ENCODE measurements at places on chromosomes 1 and 21.

GRCh38 chr21:40616377-40616704 is 230.6 kb downstream of the DSCAM start:
- no peak for DNase-seq

DNA sequence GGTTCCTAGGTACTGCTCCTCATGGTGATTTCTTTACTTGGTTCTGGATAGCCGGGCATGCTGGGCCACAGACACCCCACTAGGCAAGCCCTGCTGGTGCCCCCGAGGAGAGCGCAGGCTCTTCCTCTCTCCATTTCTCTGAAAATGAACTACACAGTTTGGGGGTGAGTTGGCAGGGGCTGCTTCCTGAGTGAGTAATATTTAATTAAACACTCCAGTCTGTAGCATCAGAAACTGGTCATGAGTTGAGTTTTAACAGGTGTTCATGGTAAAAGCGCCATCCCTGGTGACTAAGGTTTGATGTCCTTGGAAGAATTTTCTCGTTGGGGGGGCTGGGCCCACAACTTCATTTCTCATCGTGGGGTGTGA is 1.7 kb downstream of the SPSB1 start:
- no peak for DNase-seq

GRCh38 chr1:69754521-69754920 is 186.8 kb downstream of the LRRC7 start:
- no peak for DNase-seq

DNA sequence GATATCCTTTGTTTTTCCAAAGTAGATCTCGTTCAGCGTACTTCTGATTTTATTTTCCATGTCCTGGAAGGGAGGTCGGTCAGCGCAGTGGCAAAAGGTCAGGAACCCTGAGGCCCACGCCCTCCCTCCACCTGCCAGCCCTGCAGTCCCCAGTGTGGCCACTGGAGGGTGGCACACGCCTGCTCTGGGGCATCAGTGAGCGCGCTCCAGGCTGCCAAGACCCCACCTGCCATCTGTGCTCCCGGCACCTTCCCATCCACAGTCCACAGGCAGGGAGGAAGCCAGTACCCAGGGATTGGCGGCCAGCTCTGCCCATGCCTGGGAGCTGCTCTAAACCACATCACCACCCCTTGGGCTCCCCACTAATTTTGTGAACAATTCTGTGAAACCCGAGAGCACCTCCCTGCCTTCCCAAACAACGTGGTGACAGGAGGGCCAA is 32.3 kb downstream of the SLC66A1 start:
- DNase-seq, result no peak

- DNase-seq, result no peak
Observed at GRCh38 chr1:63914706-63915105, 140.9 kb downstream of the ROR1 start.

DNA sequence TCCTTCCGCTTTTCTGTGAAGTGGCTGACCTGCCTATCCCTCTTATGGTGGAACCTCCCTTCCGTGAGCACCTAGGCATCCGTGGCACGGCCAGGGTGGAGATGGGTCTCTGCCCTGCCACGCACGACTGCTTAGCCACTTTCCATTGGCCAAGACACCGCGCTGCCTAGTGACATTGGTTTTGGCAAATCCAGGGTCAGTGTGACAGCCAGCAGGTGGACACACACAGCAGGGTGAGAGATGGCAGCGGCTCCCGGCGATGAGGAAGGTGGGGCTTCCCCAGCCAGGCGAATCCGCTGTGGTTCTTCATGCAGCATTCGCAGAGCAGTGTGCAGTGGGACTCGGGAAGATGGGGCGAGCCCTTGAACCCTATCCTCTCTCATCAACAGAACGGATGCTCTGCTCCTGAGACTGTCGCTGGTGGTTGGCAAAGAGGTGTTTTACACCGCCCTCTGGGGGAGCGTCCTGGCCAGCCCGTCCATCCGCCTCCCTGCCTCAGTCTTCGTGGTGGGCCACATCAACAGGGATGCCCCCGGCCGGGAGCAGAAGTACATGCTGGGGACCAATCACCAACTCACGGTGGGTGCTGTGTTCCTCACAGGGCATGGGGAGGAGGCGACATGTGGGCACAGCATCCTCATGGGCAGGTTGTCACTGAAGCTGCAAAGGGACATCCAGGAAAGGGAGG is 51.8 kb downstream of the DOP1B start:
- no peak for DNase-seq

GRCh38 chr21:39638281-39638680 is 25.5 kb downstream of the B3GALT5 start:
- no peak for DNase-seq

DNA sequence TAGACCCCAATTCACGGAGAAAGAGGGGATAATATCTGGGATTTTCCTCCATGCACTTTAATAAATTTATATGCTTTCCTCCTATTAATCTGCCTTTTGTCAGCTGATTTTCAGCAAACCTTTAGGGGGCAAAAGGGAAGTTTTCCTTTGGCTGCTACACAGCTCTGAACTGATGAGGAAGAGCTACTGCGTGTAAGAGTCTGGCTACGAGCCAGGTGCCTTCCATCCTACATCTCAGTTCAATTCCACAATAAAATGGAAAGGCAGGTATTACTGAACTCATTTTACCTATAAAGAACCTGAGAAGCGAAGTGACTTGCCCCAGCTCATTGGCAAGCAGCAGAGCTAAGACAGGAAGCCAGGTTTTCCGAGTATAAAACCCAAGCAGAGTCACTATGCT is 28.3 kb upstream of the ZNF326 start:
- DNase-seq, result no peak

- DNase-seq, result no peak
Observed at GRCh38 chr21:45582128-45582527, 39.9 kb upstream of the SLC19A1 start.

- no peak for DNase-seq
Observed at GRCh38 chr1:167798952-167799351, 77.2 kb downstream of the MPZL1 start.

GRCh38 chr21:40505681-40506080 is 341.3 kb downstream of the DSCAM start:
- peak; percentile 77 for DNase-seq

GRCh38 chr1:4366091-4366490 is 288.3 kb upstream of the AJAP1 start:
- DNase-seq, result no peak

DNA sequence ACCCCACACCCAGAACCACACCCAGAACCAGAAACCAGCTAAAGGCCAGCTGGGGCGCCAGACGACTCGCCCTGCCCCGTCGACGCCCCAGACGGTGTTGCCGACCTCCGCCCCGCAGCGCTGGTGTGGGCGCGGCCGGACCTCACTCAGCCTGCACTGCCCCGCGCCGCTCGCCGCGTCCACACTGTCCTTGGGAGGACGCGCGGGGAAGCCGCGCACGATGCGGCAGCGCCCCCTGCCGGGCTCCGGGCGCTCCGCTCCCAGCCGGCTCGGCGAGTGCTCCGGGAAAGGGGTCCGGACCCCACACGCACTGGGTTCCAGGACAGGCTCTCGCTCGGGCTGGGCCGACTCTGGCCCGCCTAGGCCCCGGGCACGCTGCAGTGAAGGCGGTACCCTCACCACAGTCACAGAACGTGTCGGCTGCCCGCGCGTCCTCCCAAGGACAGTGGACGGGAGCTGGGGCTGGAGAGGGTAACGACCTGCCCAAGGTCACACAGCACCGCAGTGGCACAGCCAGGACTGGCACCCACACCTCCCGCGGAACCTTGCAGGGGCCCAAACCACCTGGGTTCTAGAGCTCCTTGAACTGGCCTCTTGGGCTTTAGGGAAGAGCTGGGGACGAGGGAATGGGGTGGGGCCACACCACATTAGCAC is 90.2 kb downstream of the DMRTA2 start:
- DNase-seq, result peak; percentile 7

DNA sequence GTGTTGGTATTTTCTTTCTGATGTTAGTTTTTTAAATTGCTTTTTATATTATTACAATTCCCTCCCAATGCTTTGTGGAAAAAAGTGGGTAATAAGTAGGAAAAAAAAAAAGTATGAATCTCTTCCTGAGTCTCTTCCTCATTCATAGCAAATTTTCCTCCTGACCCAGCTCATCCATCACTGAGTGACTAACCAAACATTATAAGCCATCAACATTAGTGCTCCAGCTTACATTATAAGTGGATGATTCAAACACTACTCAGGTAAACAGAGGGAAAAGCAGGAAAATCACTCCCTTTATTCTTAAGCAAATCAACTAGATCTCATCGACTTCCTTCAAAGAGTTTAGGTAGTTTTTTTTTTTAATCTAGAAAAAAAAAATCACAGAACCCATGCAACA is 15.4 kb upstream of the SAMD13 start:
- DNase-seq, result no peak

DNA sequence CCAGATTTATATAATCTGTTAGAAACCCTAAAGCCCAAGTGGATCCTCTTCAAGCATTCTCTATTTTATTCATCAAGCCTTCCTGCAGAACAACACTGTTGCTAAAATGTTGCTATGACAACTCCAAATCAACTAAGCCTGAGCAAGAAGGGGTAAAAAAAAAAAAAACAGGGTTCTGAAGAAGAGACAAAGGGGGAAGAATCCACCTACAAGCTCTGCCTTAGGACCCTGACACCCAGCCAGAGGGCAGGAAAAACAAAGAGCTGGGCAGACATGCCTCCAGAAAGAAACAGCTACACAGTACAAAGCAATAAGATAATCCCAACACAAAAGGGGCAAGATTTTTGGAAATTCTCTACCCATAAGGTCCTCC is 1.3 kb downstream of the USF1 start:
- no peak for DNase-seq

DNA sequence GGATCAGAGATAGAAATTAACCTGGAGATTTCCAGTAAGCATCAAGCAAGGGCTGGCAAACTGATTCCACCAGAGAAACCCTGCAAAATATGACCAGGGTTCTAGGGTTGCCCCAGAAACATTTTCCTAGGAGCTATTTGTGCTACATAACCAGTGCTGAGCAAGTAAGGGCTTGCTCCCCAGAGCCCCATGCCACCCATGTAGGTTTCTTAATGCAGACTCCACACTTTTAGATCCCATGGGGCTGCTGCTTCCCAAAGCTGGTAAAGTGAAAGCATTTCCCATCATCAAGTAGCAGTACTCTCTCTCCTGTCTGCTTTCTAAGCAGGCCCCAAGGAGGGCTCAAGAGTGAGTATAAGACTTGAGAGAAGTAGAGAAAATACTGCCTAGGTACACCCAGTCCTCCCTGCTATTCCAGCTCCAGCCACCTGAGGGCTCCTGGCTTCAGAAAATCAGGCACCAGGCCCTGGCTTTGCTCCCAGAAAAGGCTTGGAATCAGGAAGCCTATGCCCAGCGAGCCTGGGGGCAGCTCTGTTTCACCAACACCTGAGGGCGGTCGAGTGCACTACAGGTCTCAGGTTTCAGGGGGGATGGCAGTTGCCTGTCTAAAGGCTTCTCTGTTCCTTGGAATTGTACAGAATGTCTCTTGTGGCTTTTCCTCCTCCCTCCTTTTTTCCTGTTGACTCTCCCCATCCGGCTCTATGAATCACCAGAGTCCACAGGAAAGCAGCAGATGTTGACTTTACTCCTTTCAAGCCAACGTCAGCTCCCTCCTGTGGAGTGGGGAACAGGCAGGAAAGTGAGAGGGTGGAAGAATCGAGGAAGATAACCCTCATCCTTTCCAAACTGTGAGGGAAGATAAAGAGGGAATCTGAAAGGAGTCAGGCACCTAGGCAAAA is 6.2 kb upstream of the ANKRD35 start:
- peak; percentile 99 for DNase-seq

DNA sequence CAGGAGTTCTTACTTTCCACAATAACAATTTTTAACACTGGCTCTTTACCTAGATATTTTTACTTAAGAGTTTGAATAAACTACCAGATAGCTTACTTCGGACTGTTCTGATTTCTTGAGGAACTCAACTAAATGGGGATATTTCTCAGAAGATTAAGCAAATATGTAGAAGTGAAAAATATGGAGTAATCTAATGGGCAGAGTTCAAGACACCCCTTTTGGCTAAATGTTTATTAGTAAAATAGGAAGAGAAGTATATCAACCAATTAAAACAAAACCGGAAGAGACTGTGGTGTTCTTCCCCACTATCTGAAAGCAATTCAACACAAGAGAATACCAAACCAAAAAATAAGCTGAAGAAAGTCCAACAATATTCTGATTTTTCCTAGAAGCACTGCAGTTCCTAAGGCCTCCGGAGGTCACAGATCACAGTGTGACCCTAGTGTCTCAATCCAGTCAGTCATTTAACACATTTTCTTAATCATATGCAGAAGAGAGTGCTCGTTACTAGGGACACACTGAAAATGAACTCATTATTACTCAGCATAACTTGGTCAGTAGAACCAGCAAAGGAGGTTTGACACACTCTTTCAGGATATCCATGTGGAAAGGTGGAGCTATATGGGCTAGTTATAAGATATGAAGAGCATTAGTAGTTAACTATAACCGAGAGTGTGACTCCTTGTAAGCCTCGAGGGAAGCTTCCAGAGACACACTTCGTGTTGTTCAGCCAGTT is 5.2 kb downstream of the SIPA1L2 start:
- DNase-seq, result no peak

GRCh38 chr1:235974616-235975015 is 90.3 kb downstream of the NID1 start:
- DNase-seq, result no peak

DNA sequence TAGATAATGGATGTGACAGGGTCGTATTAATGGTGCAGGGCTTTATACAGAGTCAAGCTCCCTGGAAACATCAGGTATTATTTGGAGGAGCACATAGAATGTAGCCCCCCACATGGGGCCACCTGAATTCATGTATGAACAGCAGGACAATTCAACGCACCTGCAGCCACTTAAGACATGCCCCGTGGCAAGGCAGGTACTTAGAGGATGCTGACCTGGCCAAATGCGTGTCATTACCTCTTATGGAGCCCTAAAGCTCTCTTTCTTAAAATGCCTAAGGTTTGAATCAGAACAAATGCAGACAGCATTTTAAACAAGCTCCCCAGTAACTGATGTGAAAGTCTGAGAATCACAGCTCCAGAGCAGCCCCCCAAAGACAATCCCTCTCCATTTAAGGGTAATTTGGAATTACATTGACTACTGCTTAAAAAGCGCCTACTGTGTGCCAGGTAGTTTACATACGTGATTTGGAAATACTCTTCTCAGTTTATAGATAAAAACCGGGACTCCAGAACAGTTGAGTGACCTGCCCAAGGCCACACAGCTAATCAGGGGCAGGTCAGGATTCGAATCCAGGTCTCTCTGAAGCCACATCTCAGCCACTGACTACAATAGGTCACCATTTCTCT is 71.0 kb upstream of the KLHDC7A start:
- DNase-seq, result no peak

DNA sequence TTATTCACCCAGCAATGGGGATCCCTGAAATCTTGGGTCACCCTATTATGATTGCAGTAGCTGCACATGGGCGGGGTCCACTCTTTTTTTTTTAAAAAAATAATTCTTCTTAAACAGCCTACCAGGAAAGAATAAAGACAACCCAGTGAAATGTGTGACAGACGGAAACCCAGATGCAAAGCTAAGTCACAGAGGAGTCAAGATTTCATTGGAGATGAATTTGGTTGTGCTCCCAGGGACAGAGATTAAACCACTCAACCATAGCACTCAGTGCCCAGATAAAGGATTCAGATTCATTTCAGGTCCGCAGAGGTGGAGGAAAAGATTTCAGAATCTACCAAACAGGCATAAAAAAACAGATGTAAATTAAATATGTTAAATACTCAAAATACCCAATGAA is 583.5 kb upstream of the ZP4 start:
- DNase-seq, result no peak

All from fibroblast of skin of left quadriceps (primary cell).